ENCODE measurements at places on chromosomes 2 and 18.

DNA sequence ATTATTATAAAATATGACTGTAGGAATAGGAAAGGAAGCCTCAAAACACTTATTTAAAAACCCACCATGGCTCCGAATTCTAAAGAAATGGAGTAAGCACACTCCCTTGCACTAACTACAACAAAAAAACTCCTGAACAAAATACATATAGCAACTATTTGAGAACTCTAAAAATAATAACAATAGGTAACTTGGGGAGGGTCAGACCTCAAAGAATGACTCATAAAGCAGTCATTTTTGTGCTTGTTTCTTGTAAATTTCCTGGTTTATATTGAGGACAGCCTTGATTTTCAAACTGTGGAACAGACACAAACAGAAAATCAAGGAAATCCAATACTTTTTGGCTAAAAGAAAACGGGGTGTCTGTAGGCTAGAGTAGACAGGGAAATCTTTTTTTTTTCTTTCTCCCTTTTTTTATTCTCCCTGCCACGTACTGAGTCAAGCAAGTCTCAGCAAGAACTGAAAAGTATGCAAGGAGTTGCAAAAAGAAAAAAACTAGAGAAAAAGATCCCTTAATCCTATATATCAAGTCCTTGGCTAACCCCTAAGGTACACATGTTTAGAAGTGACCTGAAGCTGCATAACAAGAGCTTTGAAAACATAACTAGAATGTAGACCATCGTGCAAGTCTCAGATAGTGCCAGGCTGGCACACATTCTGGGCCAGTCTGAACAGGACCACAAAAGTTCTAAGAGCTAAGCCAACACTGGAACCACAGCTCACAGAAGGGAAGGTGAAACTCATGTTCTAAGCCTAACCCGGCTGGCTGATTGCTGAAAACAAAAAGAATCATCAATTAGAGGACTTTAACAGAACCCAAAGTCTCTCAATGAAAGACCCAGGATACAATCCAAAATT, 403.1 kb upstream of the LYPD1 start:
- no peak for DNase-seq

GRCh38 chr2:134021830-134022524, 231.9 kb upstream of the MGAT5 start:
- DNase-seq, result no peak

GRCh38 chr2:73759285-73759764, 20.6 kb downstream of the DUSP11 start:
- DNase-seq, result no peak

DNA sequence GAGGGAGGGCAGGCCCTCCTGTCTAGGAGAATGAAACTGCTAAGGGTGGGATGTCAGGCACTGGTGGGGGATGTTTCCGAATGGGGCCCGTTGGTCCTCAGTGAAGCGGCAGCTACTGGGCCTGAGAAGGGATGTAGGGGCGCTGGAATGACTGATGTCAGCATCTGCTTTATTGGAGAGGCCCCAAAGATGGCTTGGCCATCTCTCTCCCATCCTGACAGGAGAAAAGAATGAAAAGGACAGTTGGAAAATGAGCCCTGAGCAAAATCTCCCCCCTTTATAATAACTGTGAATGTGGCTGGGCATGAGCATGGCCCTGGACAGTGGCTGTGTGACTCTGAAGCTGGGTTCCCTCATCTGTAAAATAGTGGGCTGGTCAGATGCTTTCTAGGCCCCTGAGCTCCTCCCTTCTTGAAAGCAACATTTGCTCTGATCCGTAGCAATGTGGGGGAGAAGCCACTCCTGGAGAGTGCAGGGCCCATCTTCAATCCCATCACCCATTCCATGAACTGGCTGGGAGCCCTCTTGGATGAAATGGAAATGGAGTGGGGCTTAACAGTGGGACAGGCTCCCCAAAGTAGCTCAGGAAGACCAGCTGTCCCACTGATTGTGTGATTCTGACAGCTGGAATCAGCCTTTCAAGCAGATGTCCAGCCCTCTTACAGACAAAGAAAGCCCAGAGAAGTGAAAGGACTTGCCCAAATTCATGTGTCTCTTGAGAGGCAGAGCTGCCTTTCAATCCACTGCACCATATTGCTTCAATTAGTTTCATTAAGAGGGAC, 232.7 kb upstream of the SMAD2 start:
- no peak for DNase-seq

DNA sequence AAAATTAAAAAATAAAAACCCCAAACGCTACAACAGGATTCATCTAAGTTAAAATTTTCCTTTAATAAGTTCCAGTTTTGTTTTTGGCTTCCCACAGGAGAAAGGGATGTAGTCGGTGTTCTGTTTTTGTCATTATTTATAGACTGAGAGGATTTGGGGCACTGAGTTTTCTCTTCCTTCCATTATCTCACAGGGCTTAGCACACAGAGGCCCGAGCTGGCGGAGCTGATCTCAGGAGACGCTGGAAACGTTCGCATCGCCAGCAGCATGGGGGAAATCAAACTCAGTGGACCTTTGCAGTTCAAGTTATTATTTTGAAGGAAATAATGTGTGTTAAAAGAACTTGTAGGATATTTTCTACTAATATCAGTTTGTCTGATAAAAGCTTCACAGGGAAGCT, 669.7 kb upstream of the SALL3 start:
- DNase-seq, result no peak

GRCh38 chr18:28366676-28367075, 189.7 kb upstream of the CDH2 start:
- no peak for DNase-seq

DNA sequence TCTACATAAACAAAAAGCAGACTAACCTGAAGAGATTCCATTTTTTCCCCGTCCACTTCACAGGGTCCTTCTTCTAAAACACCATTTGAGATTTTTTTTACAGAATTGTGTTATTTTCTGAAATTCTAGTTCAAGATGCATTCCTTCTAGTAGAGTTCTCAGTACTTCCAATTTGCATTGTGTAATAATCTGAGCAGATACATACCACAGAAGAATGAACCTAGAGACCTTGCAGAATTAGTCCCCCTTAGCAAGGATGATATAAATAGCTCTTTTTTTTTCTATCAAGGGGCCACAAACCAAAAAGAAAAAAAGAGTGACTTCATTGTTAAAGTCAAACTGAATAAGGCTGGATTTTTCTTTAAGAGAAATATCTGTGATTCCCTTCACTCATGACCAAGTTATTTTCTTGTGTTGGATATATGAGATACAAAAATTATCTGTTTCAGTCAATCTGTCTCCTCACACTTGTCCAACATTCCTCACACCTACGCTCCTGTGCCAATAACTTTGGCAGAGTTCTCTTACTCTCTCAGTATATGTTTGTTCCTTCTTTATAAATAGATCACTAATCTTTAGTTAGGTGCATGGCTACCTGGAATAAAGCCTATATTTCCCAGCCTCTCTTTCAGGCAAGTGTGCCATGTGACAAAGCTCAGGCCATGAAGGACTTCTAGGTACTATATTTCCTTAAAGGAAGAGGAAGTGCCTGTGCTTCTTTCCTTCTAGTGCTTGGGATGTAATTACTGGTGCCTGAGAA, 183.5 kb downstream of the ZNF385B start:
- DNase-seq, result no peak

DNA sequence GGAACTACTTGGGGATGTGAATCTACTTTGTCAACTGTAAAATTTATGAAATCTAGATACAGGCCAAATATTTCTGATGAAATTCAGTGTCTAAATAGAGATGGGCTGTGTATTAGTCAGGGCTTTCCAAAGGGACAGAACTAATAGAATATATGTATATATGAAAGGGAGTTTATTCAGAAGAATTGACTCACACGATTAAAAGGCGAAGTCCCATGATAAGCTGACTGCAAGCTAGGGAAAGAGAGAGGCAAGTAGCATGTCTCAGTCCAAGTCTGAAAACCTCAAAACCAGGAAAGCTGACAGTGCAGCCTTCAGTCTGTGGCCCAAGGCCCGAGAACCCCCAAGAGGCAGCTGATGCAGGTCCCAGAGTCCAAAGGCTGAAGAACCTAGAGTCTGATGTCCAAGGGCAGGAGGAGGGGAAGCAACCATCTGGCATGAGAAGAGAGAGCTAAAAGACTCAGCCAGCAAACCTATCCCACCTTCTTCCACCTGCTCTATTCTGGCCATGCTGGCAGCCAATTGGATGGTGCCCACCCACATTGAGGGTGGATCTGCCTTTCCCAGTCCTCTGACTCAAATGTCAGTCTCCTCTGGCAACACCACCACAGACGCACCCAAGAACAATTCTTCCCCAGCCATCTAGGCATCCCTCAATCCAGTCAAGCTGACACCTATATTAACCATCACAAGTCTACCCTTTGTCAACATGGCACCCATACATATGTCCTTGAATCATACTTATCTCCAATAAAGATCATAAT, 29.3 kb upstream of the MEX3C start:
- DNase-seq, result no peak

- DNase-seq, result no peak
These were observed 32.6 kb upstream of the CCBE1 start for GRCh38 chr18:59729781-59730180.

DNA sequence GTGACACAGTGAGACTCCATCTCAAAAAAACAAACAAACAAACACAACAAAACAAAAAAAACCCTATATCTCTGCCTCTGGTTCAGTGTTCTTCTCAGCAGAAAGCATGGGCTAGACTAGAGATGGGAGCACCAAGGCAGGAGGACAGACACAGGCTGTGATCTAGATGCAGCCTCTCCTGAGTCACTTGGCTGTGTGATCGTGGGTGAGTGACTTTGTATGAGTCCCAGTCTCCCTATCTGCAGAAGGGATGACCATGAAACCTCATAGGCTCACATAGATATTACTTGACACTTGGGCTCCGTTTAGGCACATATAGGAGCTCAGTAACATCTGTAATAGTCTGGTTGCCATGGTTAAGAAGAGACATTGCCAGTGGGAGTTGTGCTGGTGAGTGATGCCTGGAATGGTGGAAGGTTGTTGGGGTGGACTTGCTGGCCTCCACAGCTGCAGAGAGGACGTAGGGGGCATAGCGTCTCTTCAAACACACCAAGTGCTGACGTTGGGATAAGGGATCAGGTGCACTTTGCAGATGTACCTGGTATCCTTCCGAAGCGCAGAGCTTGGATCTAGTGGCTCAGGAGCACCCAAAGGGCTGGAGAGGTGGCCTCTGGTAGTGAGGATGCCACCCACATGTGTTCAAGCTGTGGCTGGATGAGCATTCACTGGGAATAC, 318.9 kb upstream of the HS6ST1 start:
- DNase-seq, result no peak

- DNase-seq, result no peak
These were observed 14.6 kb downstream of the CEP68 start for GRCh38 chr2:65070856-65071255.

GRCh38 chr18:12803069-12803936, 80.7 kb downstream of the PTPN2 start:
- DNase-seq, result no peak

- DNase-seq, result no peak
These were observed 25.0 kb downstream of the MPPE1 start for GRCh38 chr18:11883153-11883552.

DNA sequence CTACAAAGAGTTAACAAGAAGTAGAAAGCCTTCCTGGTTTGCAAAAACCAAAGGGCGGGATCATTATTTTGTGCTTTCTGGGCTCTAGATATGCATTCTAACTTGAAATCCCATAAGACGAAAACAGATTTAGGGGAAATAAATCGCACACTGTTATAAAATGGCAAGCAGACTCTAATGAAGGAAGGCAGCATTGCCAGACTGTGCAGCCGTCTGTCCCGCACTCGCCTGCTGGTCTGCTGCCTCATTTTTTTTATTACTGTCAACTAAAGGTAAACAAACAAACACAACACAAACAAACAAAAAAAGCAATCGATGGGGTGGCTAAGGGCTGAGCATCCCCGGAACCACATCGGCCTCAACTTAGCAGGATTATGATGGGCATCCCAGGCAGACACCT, 24.4 kb downstream of the ZNF521 start:
- no peak for DNase-seq

DNA sequence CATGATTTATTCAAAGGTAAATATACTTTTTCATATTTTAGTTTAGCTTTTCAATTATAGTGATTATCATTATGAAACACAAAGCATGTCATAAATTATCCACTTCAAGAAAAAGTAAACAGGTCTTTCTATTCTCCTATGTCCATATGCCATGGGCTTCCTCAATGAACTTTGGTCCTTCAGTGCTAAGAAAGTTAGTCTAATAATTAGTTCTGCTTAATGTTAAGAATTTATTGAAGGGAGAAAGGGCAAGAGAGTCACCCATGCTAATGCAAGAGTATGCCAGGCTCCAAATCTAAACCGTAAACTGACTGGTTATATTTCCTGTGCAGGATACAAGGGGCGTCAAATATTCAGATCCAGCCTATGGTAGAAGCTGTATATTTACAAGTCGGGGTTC, 96.2 kb downstream of the GORASP2 start:
- DNase-seq, result no peak

DNA sequence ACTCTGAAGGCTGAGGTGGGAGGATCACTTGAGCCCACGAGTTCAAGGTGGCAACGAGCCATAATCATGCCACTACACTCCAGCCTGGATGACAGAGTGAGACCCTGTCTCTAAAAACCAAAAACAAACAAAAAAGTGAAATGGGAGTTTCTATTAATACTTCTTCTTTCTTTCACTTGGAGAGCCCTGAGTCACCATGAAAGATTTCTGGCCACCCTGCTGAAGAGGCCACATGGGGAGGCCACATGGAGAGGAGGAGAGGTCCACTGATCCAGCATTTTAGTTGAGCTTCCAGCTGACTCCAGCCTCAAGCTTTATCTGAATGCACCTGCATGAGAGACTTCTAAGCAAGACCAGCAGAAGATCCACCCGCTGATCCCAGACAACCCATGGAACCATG, 74.2 kb upstream of the LAPTM4A start:
- no peak for DNase-seq

GRCh38 chr2:72126186-72127100, 21.2 kb downstream of the CYP26B1 start:
- DNase-seq, result no peak

- no peak for DNase-seq
These were observed 24.8 kb upstream of the RPE start for GRCh38 chr2:209977386-209978239.

GRCh38 chr2:241118737-241119505, 16.8 kb upstream of the MTERF4 start:
- no peak for DNase-seq

- DNase-seq, result no peak
These were observed 51.6 kb downstream of the RRM2 start for GRCh38 chr2:10174173-10174572.

DNA sequence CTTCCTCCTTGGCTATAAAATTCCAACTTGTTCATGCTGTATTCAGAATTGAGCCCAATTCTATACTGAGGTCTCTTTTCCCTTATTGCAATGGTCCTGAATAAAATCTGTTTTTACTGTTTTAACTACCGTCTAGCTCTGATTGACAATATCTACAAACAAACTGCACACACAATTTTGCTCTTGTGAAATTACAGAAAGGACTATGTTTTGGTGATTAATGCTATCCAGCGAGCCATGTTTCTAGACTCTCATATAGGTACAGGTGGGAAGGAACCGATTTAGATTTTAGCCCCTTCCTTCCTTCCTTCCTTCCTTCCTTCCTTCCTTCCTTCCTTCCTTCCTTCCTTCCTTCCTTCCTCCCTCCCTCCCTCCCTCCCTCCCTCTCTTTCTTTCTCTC, 254.4 kb downstream of the SLC4A3 start:
- DNase-seq, result no peak

Data from NCI-H2081 treated with DMSO at 0.1 percent for 48 hours (cell line).